ENCODE measurements at places on chromosomes 1 and 21.

DNA sequence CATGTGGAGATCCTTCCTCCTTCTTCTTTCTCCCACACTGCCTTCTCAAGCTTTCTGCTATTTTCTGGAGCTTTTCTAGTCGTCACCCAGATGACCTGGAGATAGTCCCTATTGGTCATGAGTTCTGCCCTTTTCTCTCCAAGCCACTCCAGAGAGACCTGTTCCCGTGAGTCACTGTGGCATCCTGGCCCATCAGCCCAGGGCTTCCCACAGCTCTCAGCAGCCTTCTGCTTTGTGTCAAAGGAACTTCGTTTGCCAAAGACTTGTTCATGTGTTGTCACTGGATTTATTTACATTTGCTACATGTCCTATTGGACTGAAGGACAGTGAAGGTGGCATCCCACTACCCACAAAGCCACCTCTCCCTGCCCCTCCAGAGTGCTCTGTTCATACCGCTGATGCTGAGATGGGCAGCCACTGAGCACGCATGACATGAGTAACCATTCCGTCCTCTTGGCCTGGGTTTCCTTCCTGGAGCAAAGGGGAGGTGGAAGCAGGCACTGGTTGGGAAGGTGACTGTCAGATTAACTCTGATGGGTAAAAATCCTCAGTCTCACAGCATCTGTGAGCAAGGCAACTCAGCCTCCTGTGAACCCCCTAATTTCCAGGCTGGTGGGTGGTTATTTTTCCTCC is 119.2 kb downstream of the EDEM3 start:
- no peak for DNase-seq

DNA sequence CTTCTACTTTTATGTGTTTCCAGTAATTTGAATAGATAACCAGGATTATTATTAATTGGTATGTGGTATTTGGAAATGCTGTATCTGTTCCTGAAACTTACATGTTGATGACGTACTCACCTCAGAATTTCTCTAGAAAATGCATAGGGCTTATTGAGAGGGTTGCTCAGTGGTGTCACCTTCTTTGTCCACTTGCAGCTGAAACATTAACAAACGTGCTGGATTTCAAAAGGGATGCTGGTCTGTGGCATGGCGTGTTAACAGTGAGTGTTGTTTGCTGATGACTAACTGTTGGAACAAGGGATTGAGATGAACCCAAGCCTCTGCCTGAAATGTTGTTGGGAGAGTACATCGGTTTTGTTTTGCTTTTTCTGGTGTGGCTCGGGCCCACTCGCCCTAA is 67.9 kb downstream of the S100B start:
- DNase-seq, result no peak

GRCh38 chr1:223842784-223843183 is 3.0 kb downstream of the TP53BP2 start:
- DNase-seq, result no peak

DNA sequence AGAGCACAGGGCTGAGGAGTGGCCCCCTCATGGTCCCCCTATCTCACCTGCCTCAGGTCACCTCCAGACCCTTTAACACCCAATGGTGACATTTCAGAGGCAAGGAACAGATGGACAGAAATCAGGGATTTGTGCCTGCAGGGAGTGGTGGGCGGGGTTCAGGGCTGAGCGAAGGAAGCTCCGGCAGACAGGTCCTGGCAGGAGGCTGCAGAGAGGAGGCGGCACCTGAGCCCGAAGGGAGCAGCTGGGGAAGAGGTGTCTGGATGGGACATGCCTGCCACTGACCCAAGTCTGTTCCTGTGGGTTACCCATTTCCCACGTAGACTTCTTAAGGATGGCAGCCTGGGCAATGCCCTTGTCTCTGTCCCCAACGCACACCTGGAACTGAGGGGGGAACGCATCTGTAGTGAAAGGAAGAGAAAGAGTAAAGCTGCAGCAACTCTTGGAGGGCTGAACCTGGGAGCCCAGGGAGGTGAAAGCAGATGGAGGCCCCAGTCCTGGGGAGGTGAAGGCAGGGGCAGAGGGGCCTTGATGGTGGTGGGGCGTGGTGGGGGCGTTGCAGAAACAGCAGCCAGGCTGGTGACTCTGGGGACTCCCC is 61.6 kb upstream of the ADARB1 start:
- DNase-seq, result no peak

DNA sequence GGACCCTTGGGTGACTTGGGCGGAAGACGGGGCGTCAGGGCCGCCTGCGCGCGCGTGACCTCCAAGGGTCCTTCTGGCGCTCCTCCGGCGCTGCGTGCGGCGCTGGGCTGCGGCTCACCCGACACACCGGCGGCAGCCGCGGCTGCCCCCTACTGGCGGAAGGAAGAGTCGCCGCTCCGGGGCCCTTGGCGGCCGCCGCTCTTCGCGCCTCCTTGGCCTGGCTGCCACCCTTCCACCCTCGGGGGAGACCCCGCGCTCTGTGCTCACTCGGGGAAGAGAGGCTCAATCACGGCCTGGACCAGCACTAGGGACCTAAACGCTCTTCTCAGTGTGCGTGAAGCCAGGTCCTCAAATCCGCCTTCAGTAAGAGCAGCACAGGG is 89.7 kb downstream of the DMRTA2 start:
- peak; percentile 22 for DNase-seq

- DNase-seq, result no peak
Measured at GRCh38 chr1:58895559-58896145, 111.8 kb upstream of the JUN start.

- DNase-seq, result no peak
Measured at GRCh38 chr1:228833911-228834688, 98.8 kb downstream of the RHOU start.

DNA sequence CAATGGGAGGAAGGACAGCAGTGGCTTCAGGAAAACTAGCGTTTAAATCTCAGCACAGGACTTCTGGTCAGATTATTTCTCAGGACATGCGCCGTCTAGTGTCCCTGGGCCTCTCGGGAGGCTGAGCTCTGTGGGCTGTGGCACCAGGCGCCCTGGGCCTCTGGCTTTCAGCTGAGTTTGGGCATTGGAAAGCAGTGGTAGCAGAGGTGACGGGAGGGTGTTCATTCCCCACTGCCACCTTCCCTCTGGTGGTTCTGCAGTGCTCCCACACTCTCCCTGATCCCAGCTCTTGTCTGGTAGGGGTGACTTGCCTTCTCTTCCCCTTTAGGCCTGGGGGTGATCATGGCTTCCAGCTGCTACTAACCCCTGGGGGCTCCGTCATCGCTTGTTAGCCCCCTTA is 42.2 kb upstream of the USP1 start:
- no peak for DNase-seq

- DNase-seq, result no peak
Measured at GRCh38 chr21:36350282-36350910, 30.4 kb downstream of the MORC3 start.

DNA sequence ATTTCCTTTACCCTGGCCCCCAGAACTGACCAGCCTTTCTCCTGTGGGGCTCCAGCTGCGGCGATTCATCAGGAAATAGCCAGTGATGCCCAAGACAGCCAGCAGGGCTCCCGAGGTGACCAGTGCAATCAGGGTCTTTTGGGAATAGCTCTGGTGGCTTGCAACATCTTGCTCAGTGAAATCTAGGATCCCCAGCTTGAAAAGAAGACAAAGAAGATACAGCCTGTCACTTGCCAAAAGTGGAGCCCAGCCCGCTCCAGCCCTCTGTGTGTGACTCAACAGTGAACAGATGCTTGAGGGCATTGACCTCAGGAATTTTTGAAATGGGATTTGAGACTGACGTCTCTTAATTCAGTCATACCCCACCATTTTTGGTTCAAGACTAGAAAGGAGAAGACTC is 22.3 kb downstream of the CD34 start:
- no peak for DNase-seq

GRCh38 chr1:193592317-193592716 is 405.9 kb upstream of the B3GALT2 start:
- no peak for DNase-seq

DNA sequence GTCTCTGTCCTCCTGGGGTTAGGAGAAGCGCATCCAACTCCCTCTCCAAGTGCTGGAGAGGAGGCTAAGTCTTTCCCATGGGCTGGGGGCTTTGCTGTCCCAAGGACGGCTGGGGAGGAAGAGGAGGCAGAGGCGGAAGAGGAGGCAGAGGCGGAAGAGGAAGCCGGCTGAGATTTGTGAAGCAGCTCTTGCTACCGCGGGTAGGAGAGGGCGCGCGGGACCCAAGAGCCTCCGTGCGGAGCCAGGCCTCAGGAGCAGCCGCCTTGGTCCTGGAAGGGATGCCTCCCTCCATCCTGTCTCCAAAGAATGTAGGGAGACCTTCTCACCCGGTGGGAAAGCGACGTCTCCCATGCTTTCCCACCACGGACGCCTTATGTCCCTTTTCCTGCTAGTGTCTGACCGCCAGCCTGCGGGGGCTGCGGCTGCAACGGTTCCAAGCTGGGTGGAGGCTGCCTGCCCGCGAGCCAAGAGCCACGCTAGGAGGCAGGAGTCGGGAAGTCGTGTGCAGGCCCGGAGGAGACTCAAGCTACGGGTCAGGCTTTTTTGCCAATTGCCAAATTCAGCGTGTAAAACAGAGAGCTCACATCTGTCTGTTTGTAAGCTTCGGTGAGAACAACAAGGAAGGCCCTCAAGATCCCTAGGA is 320.3 kb downstream of the FAM72C start:
- no peak for DNase-seq

DNA sequence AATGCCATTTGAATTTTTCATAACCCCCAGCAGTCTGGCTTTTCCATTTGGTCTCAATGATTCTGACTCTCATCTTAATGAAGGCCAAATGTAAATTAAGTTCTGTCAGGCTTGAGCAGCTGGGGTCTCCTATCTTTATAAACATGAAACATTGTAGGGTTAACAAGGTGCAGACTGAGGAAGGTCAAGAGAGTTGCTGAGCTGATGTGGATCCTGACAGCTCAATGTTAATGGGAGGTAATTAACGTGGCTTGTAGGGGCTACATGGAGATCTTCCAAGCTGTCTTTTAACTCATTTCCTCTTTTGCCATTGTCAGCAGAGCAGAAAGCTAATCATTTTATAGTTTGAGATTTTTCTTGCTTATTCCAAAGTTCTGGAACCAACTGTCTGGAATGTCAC is 55.2 kb downstream of the FGGY start:
- DNase-seq, result no peak

DNA sequence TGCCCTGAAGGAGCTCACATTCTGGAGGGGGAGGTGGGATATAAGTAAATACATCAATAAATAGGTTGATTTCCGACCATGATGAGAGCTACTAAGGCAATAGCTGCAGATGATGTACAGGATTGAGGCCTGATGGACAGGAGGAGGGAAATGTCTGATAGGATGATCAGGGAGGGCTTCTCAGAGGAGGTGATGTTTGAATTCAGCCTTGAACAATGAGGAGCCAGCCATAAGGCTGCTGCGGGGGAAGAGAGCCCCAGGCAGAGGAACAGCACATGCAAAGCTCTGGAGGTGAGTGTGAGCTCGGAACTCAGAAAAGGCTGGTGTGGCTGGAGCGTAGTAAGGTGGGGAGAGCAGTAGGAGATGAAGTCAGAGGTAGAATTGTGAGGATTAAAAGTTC is 411.7 kb downstream of the PTPRU start:
- no peak for DNase-seq

GRCh38 chr1:211705467-211706091 is 30.2 kb upstream of the NEK2 start:
- no peak for DNase-seq

GRCh38 chr1:36217670-36218069 is 6.6 kb upstream of the THRAP3 start:
- no peak for DNase-seq

DNA sequence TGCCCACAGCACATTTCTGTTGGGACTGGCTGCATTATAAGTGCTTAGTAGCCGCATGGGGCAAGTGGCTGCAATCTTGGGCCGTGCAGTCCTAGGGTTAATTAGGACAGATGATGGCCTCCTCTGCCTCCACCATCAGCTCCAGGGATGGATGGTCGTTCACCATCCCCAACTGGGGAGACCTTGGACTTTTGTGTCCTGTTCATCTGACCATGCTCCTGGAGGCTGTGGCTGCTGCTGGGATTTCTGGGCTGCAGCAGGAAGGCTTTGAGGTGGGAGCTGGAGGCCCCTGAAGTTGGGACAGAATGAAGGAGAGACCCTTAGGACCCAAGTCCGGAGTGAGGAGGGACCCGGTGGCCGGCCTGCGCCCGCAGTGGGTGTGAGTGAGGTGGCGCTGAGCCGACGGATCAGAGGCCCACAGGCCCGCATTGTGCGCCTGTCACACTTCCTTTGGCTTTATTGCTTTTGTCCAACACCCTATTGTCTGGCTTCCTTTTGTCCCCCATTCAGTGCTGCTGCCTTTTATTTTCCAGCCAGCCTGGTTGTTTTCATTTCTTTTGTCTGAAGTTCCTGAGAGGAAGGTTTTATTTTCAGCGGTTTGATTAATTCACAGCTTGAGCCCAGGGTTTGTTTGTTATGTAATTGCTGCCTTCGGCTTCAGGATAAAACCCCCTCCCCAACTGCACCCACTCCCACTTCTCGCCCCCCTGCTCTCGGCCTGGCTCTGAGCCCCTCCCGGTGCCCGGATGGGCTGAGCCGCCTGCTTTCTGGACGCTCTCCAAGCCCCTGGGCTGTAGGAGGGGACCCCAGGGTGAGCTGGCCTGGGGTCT is 35.6 kb downstream of the SOX13 start:
- no peak for DNase-seq

GRCh38 chr1:53951697-53952096 is 5.5 kb downstream of the LRRC42 start:
- no peak for DNase-seq

DNA sequence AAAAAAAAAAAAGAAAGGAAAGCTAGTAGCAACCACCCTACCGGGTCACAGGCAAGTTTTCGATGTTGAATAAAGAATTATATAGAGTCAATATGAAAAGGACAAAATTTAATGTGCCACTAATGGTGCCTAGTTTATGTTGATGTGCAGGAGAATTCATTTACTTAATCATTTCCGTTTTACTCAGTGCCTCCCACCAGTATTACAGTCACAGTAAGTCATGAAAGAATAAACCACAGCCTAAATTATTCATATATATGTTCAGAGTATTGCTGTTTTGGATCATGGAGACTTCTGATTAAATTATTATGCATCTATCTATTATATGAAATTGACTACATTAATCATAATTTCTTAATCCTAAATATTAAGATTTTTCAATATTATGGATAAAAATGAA is 35.3 kb downstream of the FNBP1L start:
- no peak for DNase-seq

DNA sequence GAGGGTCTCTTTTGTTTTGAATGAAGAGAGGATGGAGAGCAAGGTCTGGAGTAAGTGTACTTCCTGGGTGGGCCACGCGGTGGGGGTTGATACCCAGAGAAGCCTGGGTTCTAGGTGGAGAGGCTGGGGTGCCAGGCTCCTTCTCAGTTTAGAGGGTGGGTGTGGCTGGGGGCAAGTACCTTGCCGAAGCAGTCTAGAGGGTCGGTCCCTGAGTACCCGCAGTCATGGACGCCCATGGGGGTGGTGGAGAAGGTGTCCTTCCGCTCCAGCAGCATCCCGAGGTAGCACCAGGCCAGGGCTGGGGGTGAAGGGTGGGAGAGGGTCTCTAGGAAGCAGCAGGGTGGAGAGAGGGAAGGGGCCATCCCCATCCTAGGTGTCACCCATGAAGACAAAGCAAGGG is 14.3 kb downstream of the TTC22 start:
- no peak for DNase-seq

- no peak for DNase-seq
Measured at GRCh38 chr1:196650403-196650802, 1.4 kb upstream of the CFH start.
